ENCODE measurements at places on chromosomes 13 and 19.

GRCh38 chr13:60836821-60837220 lies 439.8 kb downstream of the TDRD3 start:
- DNase-seq = no peak

DNA sequence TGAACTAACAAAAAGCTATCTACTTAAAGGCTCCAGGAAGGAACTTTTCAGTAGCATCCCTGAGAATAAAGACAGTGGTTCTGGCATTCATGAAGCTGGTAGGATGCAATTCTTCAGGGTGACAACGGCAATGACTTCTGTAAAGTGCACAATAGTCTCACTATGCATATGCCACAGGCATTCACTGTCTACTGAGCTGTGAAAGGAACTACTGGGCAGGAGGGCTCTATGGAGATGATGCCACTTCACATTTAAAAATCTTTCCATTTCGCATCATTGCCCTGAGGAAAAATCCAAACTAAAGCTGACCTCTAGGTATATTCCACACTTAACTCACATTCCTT lies 2020.6 kb upstream of the PCDH20 start:
- DNase-seq = no peak

DNA sequence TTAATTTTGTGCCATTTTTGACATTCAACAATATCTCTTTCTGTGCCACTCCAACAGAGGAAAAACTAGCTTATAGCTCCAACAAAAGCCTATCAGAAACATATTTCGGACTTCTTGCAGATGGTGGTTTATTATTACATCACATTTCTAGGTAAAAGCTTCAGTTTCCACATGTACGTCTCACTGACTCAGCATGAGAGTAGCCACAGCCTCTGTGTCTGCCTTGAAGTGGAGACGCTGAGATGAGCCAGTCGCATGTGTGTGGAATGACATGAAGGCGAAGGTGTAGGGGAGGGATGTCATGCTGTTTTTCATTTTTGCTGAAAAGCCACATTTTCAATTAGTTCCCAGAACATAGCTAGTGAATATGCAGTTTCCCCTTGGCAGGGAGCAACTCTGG lies 598.6 kb downstream of the EFNB2 start:
- no peak for DNase-seq

- DNase-seq = peak; percentile 81
Measured at GRCh38 chr13:45370922-45371406, 30.0 kb upstream of the TPT1 start.

GRCh38 chr13:92739306-92739818 lies 487.2 kb upstream of the GPC6 start:
- no peak for DNase-seq

DNA sequence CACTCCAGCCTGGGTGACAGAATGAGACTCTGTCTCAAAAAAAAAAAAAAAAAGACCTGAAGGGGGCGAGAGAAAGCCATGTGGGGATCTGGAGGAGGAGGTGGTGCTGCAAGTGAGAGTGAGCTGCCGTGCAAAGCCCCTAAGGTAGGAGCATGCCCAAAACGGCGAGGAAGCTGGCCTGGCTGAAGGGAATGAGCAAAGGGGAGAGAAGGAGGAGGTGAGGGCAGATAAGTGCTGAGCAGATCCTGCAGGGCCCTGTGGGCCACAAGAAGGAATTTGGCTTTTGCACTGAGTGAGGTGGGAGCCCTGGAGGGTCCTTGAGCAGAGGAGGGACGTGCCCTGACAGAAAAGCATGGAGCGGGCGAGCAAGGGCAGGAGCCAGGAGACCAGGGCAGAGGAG lies 19.4 kb upstream of the ADGRE5 start:
- no peak for DNase-seq

DNA sequence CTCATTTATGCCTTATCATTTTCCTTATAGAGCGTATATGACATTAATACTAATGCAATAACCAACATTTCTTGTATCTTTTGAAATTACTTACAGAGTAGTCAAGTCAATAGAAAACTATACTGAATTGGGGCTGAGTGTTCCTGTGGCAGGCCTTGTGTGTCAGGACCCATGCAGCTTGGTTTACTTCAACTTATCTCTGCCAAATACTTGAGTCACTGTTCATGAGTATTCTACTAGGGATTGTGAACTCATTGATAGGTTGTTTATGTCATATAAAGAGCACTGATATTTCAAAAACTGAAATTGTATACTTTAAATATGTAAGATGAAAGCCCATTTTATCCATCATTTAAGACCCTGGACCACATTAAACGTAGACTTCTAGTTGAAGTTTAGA lies 688.6 kb upstream of the SLITRK1 start:
- no peak for DNase-seq

DNA sequence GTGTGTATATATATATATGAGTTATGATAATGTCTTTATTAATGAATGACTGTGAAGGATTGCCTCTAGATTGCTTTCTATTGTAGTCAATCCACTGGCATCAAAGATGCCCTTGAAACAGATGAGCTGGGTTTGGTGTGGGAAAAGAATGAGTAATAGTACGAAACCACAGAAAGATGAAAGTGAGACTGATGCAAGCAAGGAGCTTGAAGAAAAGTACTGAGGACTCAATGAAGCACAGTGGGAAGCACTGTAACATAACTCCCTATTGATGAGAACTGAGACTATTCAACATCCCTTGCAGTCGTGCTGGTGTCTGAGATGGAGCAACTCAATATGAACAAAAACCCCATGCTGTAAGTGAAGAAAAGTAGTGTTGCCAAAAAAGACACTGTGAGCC lies 1794.2 kb downstream of the SLITRK5 start:
- DNase-seq = no peak

GRCh38 chr19:7862413-7862951 lies 11.7 kb downstream of the PRR36 start:
- peak; percentile 39 for DNase-seq

DNA sequence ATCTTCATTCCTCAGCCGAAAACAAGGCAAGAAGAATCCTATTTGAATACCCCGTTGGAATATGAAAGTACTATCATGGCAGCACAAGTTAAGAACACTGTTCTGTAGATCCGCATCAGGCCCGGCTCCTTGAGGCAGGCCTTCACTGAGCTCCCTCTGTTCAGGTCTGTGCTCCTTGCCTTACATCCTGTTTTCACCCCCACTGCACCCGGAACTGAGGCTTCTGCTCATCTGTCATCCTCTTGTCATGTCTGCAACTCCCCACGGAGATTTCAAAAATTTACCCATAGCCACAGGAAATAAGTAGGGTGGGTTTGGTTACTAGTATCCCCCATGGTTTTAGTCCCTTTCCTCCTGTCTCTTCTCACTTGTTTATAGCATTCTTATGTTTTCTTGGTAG lies 861.9 kb downstream of the GPC5 start:
- DNase-seq = no peak

GRCh38 chr19:38714354-38714778 lies 29.9 kb downstream of the CAPN12 start:
- no peak for DNase-seq

DNA sequence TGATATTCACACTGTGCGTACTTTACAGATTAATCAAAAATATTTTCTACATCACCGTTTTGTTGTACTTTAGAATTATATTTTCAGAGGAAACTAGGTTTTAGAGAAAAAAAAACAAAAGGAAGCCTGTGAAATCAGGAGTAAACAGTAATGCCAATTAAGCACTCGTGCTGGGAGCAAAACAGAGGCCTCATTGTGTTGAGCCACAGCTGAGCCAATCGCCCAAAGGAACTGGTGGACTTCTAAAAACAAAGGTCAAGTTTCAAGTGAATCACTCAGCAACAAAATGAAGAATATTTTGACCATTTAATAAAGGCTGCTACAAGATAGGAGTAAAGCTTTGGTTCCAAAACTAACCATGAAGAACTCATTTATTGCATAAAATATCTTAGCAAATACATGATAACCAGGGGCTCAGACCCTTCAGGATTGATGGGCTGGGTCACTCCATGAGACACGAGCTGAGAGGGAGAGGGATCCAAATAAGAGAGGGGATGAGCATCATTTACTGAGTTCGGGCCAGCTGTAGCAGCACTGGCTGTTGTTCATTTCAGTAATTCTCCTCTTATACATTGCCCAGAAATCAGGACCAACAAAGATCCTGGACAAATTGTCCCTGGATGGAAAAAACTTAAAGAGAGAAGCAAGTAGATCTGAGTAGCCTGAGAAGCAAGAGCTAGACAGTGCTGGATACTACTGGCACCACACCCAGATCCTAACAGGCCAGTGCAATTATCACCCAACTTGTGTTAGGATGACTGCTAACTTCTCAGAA lies 8.3 kb upstream of the NALCN start:
- DNase-seq = no peak

- DNase-seq = no peak
Measured at GRCh38 chr13:95485045-95485517, 67.4 kb upstream of the CLDN10 start.

DNA sequence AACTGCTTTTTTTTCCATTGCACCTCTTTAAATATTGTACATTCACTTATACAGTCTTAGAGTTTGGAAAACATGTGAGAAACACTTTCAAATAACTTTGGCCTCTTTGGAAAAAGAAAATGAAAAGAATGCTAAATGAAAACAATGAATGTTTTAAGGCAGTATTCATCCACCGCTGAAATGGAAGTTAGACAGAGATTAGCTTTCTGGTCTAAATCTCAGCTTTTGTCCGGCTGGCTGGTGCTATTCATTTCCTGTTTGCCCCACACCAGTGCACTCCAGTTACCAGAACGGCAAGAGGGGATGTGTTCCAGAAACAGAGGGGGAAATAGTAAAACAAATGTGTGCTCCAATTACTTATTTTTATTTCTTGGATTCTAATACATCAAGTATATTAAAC lies 1201.3 kb downstream of the EFNB2 start:
- DNase-seq = no peak

- DNase-seq = no peak
Measured at GRCh38 chr13:55359067-55359466, 1781.7 kb upstream of the PRR20A start.

DNA sequence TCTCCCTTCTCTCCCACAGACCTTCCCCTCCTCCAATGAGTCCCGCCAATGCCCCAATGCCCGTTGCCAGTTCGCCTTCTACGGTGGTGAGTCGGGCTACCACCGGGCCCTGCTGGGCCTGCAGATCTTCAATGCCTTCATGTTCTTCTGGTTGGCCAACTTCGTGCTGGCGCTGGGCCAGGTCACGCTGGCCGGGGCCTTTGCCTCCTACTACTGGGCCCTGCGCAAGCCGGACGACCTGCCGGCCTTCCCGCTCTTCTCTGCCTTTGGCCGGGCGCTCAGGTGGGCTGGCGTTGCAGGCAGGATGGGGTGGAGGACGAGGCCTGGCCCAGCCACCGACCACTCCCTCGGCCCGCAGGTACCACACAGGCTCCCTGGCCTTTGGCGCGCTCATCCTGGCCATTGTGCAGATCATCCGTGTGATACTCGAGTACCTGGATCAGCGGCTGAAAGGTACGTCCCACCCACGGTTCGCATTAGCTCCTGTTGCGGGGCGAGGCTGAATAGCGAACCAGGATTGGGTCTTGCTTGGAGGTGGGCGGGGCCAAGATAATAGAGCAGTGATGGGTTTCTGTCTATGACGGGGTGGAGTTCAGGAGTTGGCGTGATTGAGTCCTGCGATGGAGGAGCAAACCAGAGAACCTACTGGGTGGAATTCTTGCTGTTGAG lies 11.1 kb downstream of the SLC44A2 start:
- DNase-seq = no peak

- no peak for DNase-seq
Measured at GRCh38 chr19:1231729-1232637, 5.8 kb downstream of the CBARP start.

DNA sequence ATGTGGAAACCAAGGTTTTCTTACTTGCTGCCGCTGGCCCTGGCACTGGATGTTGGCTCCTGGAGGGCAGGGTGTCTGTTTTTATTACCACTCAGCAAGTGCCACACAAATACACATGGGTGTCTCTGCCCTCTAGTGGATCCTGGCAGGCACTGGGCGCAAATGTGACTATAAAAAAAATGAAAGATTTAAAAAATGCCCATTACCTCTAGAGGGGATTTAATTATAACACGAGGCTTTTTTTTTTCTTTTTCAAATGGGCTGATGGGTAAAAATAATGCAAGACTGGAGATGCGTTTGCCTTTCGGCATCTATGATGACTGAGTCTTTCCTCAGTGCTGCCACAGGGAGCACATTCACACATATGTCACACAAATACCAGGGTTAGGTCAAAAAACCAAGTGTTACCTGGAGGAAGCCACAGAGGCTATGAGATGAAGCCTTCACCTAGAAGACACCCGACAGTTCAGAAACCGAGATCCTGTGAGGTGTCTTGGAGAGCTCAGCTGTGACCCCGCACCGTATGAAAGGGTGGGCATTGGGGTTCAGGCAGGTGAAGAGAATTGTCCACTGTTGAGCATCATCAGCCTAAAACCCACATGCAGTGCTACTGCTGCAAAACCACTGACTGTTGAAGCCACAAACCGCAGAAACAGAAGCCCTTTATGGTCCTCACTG lies 25.7 kb downstream of the CHAMP1 start:
- DNase-seq = peak; percentile 60

DNA sequence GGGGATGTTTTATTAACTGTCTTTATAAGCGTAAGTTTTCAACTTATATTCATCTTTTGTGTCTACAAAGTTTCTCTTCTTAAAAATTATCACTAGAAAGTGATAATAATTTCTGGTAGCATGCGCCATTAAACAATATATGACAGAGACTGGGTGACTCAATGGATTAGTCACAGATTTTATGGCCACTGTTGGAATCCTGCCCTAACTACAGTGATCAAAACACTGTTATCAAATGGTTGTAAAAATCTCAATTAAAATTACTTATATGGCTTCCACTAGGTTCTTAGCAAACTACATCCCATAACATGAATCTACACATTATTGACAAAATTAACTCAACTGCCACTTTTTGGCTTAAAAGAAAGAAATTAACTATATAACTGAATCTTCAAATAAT lies 350.0 kb downstream of the DACH1 start:
- DNase-seq = no peak

DNA sequence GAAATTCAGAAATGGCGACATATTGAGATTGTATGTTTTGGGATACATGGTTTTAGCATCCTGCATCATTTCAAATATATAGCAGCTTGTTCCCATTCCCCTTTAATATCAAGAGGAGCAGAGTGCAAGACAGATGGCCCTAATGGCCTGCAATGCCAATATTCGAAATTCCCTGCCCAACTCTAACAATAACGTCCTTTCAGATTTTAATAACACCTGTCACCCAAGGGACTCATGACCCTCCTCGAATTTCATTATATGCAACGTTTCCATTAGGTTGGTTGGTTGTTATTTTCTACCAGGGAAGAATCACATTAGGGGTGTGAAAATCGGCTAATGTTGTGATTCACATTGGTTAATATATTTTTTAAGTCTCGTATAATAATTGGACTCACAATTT lies 170.0 kb downstream of the TNFSF13B start:
- DNase-seq = no peak

GRCh38 chr19:48553676-48554384 lies 1.9 kb downstream of the SULT2B1 start:
- DNase-seq = peak; percentile 44

DNA sequence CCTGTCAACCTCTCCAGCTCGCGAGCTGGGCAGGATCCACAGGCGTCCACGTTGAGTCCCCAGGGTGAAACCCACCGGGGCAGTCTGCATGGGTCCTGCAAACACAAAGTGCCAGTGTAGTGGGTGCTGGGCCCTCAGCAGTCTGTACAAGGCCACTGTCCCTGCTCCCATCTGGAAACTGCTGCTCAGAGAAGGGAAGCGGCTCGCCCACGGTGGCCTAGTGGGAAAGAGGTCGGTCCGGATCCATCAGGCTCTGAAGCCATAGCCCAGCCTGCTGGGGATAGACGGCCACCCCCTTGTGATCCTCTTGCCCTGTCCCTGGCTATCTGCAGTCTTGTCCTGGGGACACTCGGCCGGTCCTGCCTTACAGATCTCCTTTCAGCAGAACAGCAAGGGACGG lies 2.6 kb upstream of the DIRAS1 start:
- DNase-seq = no peak

Data from pancreas (tissue), 10 donors.